ENCODE measurements at places on chromosomes 11 and 22. TPM values are rescaled to one million over a fixed set of nuclear protein-coding genes. Genes with fewer than 3 reads are reported as not detected.

DNA sequence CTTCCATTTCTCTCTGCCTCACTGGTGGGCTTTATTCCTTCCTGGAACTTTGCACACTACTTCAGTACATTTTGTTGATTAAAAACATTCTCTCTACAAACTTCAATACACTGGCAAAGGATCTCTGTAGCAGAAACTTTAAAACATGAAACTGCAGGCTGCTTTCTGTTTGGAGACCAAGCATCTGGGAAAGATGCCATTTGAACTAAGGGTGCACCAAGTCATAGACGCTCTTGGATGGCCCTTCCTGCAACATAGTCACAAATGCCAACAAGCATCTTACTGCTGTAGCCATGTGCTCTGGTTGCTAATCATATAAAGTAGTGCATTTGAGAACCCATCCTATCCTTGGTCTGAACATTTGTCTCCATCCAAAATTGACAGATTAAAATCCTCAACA is 56.4 kb downstream of the SNX19 start:
- DNase-seq, result no peak

DNA sequence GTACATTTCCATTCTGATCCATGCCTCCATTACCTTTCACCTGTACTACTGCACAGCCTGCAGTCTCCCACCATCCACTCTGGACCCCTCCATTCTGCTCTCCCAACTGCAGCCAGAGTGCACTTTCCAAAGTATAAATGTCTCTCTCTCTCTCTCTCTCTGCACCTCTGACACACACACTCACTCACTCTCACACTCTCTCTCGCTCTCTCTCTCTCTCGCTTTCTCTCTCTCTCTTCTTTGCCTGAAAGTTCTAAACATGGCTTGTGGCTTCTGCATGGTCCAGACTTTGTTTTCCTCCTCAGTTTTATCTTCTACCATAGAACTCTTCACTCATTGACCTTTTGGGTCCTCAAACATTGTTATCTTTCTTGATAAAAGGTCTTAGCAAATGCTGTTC is 76.6 kb downstream of the WNT11 start:
- no peak for DNase-seq

The C22orf42 gene
- not detected for total RNA-seq

The UBXN1 gene
- 177 TPM for total RNA-seq

The TENM4 gene
- total RNA-seq, result 3.8 TPM

The GRIA4 gene
- 6.6 TPM for total RNA-seq

The BID gene
- total RNA-seq, result 28.2 TPM

DNA sequence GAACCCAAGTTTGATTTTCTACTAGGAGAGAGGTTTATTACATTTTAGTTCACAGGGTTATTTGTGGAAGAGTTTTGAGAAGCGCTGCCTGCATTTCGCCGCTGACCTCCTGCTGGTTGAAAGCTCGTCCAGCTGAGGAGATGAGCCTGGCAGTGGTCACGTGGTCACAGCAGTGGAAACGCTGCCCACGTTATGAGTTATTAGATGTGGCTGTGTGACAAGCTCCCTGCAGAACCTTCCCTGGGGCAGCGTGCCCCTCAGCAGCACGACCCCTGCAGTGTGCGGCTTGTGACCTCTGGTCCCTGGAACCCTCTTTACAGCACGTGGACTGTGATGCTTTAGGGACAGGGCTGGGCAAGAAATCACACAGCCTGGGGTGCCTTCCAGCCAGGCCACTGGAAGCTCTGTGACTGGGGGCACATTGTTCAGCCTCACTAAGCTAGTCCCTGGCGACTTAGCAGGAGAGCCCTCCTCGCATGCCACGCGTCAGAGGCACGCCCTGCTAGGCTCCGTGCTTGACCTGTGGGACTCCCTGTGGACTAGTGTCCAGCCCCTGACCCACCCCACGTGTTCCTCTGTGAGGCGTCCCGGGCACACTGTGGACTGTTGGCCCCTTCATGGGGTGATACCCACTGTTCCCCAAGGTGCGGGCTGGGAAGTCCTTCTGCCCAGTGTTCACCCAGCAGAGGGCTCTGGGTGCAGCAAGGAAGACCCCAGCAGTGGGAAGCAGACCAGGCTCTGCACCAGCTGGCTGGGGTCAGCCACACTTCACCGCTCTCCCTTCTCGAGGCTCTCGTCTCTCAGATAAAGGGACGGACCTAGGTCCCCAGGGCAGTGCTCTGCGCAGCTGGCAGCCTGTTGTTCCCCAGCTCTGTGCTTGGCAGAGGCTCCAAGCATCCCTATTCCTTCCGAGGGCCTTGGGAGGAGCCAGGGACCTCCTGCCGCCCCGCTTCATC is 349.5 kb downstream of the TBC1D22A start:
- DNase-seq, result no peak

The KCNJ5 gene
- total RNA-seq, result 3.6 TPM

The OR11H1 gene
- total RNA-seq, result not detected

- peak; percentile 75 for DNase-seq
These were observed 726 bp downstream of the PKNOX2 start for GRCh38 chr11:125165111-125165842.

The CST6 gene
- total RNA-seq, result not detected

GRCh38 chr11:57460758-57461749 is 726 bp downstream of the RTN4RL2 start:
- no peak for DNase-seq

- DNase-seq, result no peak
These were observed 343.5 kb upstream of the B3GAT1 start for GRCh38 chr11:134755535-134755934.

DNA sequence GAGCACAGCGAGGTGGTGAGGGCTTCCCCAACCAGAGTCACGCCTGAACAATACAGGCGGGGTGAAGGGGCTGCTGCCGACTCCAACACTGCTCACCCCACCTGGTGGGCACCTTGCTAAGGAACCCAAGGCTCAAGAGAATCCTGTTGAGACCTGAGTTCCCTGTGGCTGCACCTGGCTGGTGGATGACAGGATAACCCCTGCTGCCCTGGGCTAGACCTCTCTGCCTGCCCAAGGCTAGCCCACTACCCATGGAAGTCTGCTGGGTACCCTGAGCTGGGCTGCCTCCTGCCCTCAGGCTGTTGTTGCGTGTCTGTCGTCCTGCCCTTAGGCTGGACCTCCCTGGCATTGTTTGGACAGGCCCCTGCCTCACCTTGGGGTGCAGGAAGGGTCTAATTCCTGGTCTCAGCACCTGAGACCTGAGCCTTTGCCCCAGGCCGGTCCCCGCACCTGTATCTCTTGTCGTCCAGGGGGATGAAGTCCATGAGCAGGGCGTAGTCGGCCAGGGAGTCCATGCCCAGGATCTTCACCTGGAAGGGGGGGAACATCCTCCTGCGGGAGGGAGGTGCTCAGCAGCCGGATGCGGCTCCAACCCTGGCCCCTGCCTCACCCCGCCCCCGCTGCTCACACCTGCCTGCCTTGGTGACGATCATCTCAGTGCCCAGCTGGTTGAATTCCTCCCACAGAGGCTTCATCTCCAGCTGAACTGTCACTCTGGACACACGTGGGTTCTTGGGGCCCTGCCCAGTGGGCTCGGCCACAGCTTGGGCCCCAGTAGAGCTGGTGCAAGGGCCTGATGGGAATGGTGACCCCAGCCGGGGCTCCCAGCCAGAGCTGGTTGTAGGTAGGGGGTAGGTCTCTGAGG is 4.9 kb upstream of the NUDT8 start:
- DNase-seq, result peak; percentile 54

Measured in sigmoid colon (tissue), 7 donors.